ENCODE measurements at places on chromosomes 6 and 20. TPM values are rescaled to one million over a fixed set of nuclear protein-coding genes. Genes with fewer than 3 reads are reported as not detected.

CAPN11 gene
- 2.3 TPM for total RNA-seq

ULBP3 gene
- total RNA-seq, result 16.0 TPM

CRIP3 gene
- 1.1 TPM for total RNA-seq

KHDRBS2 gene
- total RNA-seq, result not detected

TMEM170B gene
- total RNA-seq, result 5.0 TPM

CGAS gene
- total RNA-seq, result 1.8 TPM

THBD gene
- 90.4 TPM for total RNA-seq

MICB gene
- 3.6 TPM for total RNA-seq

CHMP4B gene
- 117 TPM for total RNA-seq

- DNase-seq, result no peak
Measured at GRCh38 chr6:163460307-163460782, 45.8 kb downstream of the QKI start.

DNA sequence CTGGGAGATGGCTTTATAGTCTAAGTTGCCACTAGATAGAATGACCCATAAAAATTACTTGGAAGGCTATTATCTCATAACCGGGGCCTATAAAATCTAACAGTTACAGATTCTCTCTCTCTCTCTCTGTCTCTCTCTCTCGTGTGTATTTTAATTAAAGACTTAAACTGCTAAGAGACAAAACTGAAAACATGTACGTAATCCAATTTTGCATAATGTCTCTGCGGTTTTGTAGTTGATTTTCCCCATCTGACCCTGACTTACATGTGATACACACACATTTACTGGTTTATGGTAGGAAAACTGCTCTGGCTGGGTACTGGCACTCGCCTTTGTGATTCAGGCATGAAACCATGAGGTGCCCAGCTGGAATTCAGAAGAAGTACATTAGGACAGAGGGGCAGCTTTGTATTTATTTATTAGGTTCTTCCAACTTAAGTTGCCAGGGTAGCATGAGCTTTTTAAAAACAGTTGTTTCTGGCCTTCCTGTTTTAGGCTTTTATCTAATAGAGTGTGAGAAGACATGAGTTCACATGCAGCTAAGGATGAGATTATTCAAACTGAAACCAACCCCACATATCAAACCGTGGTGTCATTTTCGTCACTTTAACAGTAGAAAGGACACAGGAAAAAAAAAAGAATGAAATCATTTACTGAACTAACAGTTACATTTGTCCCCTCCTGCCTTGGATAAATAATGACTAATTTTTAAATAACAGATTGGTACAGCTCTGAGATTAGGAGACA is 182.5 kb downstream of the GMPR start:
- DNase-seq, result no peak

DNA sequence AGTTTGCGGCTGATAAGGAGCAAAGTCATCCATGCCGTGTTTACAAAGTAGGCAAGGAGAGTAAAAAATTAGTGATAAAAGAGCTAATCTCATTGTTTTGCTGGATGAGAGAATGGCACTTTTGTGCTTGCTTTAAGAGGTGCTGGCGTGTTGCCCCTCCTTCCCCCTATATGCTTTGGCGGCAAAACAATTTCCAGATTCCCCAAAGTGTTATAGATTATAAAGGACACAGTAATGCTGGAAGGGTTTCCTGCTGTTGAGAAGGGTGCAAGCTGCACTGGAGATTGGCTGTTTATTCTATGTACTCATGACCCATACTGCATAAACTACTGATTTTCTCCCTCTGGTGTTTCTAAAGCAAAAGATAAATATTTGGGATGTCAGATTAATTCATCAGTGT is 338.9 kb upstream of the MAP3K7 start:
- no peak for DNase-seq

- no peak for DNase-seq
Measured at GRCh38 chr6:24642061-24642460, 3.9 kb downstream of the KIAA0319 start.

- DNase-seq, result no peak
Measured at GRCh38 chr6:144170044-144170443, 19.7 kb downstream of the STX11 start.

GRCh38 chr20:16445482-16445881 is 127.8 kb downstream of the KIF16B start:
- DNase-seq, result no peak

- no peak for DNase-seq
Measured at GRCh38 chr6:83556871-83557270, 44.5 kb downstream of the PRSS35 start.

DNA sequence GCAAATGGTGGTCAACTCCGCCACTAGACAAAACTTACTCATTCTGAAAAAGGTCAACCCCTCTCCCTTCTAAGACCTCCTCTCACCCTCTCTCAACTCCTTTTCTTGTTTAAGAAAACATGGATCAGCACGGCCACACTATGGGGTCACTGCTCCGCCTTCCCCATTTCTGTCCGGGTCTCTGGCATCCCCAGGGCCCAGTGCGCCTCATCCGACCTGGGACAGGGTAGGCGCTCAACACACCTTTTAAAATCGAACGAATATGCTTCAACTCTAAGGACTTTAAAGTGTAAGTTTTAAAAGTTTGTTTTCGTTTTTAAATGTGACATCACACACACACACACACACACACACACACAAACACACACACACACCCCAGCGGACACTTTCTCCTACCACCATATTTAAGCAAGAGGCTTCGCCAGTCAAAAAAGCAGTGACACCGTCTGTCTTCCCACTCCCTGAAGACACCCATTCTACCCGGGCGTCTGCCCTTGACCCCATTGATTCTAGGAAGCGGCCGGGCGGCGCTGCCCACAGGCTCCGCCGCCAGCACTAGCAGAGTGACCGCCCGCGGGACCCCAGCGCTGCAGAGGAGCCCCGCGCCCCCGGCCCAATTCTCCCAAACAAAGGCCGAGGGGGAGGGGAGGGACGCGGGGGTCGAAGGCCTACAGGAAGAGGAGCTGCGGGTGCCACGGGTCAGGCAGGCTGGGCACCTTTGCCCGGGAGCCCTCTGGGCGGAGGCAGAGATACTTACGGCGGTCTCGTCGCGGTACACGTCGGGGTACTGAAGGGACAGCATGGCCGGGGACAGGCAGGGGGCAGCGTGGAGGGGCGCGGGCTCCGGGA is 568 bp downstream of the PREP start:
- DNase-seq, result peak; percentile 13

DNA sequence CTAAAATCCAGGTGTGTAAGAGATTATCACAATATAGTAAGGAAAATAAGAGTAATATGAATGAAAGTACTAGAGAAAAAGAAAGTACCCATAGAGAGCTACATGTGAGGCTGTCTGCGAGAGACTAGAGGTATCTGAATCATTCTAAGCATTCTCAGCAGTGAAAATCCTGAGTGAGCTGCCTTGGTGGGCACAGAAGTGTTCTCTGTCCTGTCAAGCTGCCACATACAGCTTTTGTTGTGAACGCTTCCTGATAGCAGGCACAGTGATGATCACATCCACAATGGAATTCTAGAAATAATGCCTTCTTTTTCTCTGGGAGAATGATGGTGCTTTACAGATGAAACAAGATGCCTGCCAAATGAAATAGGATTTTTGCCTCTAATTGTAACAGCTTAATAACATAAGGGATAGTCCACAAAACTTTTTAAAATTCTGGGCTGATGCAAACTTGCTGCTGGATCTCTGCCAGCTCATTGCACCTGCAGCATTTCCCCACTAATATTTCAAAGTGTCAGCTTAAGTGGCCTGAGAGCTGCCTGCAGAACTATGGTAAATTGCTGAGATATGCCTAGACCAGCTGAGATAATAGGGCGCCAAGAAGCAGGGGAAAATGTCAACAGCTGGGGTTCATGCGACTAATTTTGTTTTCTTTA is 620.5 kb downstream of the DOK5 start:
- no peak for DNase-seq

- DNase-seq, result peak; percentile 46
Measured at GRCh38 chr20:3115190-3116107, 30.9 kb upstream of the AVP start.

GRCh38 chr6:19035461-19036195 is 648.5 kb downstream of the RNF144B start:
- no peak for DNase-seq

Measured in endothelial cell (in vitro differentiated cells).